ENCODE measurements at places on chromosomes 11 and 22.
A peak's percentile ranks its signal among the peaks of the same experiment; 100 is the strongest.

GRCh38 chr11:11016068-11016467 is 158.2 kb upstream of the ZBED5 start:
- DNase-seq: no peak

GRCh38 chr22:48694296-48694883 is 1133.3 kb downstream of the BRD1 start:
- no peak for DNase-seq

GRCh38 chr11:44754876-44755555 is 28.3 kb downstream of the TSPAN18 start:
- DNase-seq: no peak

- no peak for DNase-seq
Measured at GRCh38 chr11:70888061-70888460, 364.3 kb downstream of the SHANK2 start.

GRCh38 chr22:50302041-50302541 is 5.4 kb downstream of the PLXNB2 start:
- DNase-seq: no peak

GRCh38 chr11:130037881-130038585 is 31.7 kb upstream of the APLP2 start:
- no peak for DNase-seq

DNA sequence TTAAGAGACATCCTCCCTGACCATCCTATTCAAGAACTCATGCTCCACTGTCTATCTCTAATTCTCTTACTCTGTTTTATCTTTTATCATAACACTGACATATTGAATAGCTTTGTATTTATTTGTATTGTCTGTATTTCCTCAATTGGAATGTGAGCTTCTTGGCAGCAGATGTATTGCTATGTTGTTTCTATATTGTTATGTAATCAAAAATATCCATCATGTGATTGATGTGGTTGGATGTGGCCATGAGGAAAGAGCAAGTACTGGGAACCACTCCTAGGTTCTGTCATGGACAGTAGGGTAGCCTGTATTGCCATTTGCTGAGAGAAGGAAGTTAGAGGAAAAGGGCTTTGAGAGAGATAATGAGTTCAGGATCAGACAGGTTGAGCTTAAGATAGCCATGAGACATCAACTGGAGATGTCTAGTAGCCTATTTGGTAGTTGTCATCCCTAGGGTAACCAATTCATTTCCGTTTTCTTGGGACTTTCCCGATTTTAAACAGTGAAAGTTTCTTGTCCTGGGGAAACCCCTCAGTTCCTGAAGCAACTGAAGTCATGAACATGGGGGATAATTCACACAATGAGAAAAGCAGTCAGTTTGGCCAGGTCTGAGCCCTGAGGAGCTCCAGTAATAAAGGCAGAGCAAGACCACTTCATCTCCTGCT is 404.5 kb downstream of the INSC start:
- no peak for DNase-seq

DNA sequence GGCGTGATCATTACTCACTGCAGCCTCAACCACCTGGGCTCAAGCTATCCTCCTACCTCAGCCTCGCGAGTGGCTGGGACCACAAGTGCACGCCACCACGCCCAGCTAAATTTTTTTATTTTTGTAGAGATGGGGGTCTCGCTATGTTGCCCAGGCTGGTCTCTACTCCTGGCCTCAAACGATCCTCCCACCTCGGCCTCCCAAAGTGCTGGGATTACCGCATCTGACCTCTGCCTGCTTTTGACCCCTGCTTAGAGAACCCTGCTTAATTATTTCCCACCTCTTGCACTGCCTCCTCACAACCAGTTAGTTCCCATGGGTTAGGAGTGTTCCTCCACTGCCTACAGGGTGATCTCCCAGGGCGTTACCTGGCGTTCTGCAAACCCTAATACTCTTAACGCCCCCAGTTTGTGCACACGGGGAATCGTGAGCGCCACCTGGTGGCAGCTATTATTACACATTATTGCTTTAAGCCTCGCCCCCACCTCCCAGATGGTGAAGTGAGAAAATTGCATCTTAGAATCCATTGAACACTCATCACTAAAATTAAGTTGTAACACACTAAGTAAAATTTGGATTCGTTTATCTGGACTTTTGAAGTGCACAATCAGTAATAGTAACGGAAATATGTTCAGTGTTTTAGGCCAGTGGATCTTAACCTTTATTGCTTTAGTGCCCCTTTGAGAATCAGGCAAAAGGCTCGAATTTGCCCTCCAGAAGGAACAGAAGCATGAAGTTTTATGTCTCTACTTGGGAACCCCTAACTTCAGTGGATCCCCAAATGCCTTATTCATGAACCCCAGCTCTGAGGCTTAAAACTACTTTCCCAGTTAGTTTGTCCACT is 61.4 kb upstream of the ASPHD2 start:
- peak; percentile 75 for DNase-seq

- no peak for DNase-seq
Measured at GRCh38 chr22:44549701-44550100, 51.7 kb upstream of the RTL6 start.

GRCh38 chr11:80146232-80146631 is 705.4 kb upstream of the TENM4 start:
- DNase-seq: no peak

DNA sequence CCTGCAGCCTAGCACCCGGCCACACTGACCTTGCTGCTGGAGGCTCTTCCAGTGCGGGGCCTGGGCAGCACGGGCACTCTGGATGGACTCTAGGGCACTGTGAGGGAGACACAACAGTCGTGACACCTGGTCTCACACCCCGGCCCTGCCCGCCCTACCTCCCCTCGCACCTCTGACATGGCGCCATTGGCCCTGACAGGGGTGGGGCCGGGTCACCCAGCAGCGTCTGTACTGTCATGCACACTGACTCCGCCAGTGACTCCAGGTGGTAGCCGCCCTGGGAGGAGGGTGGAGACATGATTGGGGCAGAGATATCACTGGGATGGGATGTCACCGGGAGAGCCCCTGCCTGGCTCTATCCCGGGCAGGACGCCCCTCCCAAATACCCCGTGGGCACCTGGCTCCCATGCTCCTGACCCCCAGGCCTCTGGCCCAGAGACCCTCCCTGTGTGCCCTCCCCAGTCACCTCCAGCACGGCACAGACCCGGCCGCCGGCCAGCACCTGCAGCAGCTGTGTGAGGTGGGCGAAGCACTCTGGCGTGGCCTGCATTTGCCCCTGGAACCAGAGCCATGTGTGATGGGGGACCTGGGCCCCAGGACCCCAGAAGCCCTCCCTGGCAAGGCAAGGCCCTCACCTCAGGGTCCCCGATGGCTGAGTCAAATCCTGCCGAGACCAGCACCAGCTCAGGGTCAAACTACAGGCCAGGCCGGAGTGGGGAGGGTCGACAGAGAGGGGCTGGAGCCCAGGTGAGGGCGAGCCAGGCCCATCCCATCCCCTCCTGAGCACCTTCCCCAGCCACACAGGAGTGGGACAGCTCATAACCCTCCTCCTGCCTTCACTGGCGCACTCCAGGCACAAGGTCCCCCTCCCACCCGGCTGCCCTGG is 2.6 kb downstream of the HDAC10 start:
- DNase-seq: no peak

GRCh38 chr11:68792400-68792966 is 41.2 kb upstream of the TESMIN start:
- no peak for DNase-seq

DNA sequence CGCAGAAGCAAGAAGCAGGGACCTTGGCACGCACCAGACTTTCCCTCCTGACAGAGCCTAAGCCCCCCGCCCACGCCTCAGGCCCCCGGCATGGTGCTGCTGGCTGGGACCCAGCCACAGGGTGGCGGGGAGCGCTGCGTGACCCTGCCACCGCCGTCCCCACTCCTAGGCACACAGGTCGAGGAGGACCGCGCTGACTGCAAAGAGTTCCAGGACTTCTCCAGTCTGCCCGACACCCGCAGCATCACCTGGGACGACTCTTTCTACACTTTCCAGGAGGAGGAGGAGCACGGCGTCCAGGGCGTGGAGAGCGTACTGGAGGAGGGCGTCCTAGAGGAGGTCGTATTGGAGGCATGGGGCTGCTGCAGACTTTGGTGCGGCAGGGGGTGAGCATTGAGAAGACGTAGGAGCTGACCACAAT is 103.7 kb downstream of the TRIM51G start:
- DNase-seq: no peak

- no peak for DNase-seq
Measured at GRCh38 chr11:30002157-30002785, 14.6 kb downstream of the KCNA4 start.

DNA sequence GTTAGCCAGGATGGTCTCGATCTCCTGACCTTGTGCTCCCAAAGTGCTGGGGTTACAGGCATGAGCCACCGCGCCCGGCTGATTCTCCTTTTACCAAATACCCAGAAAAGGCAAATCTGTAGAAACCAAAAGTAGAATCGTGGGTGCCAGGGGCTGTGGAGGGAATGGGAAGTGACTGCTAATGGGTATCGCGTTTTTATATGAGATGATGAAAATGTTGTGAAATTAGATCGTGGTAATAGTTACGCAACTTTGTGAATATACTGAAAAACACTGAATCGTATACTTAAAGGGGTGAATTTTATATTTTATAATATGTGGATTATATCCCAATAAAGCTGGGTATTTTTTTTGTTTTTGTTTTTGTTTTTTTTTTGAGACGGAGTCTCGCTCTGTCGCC is 48.2 kb upstream of the CREB3L1 start:
- no peak for DNase-seq

DNA sequence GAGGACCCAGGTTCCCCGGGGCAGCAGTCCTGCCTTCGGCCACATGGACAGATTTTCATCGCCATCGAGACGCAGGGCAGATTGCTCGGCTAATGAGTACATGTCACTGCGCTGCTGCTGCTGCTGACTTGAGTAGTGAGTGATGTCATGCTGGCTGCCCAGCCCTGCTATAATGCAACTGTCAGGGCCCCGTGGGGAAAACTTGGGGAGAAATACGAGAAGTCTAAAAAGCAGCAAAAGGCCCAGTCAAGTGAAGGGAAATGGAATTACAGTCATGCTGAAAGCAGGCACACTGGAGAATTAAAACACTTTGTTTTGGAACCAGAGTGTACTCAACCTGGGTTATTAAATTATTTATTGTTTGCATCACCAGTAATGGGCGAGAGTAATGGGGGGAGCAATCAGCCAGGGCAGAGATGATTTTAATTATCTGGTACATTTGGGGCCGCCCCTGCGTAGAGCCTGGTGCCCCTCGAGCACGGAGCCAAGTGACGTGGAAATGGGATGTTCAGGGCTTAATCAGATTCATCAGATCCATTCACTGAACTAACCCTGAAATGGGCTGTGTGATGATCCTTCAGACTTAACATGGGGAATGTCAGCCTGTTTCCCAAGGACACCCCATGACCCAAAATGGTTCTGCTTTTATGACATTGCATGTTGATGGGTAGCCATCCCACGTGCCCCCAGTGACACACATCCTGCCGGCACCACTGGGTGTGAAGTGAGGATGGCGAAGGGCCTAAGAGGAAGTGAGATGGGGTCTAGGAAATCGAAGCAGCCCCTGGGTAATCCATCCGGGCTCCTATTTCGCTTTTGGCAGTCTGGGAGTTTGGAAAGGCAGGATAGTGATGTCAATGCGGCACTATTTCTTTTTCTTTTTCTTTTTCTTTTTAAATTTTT is 241.6 kb upstream of the CADM1 start:
- DNase-seq: no peak

GRCh38 chr11:96109331-96110030 is 185.6 kb upstream of the MTMR2 start:
- no peak for DNase-seq

GRCh38 chr11:73578592-73579185 is 19.2 kb downstream of the FAM168A start:
- DNase-seq: peak; percentile 6

DNA sequence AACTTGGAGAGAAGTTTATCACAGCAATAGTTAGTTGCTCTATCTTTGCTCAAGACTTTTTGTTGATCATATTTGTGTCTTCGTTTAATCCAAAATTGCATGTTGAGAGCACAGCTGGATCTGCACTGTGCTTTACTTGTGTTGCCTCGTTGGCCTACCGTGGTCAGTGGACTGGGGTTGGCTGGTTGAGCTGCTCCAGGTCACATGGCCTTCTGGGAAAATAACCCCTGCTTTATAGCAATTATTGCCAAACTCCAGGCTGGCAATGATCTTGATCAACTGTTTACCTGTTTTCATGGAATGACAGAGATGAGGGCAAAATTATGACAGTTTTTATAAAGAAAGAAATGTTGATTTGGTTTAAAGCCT is 5.7 kb upstream of the PLET1 start:
- no peak for DNase-seq

GRCh38 chr11:2348986-2349385 is 28.1 kb upstream of the CD81 start:
- no peak for DNase-seq

GRCh38 chr11:129364143-129364654 is 11.4 kb upstream of the BARX2 start:
- peak; percentile 86 for DNase-seq

DNA sequence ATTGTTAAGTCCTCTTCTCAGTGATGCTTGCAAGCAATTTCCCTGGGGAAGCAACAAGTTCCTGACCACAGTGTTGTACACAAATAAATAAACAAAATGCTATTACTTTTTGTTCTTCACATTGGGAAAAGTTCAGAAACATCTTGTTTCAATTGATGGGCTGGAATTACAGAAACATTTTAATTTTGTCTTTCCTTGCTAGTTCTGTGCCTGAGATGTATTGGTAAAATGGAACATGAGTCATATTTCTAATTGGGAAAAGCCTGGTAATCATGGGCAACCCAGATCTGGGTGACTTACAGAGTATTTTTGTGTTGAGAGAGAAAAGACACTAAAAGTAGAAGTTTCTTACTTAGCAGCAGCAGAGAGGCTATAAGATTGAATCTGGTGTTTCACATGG is 576 bp upstream of the BLID start:
- no peak for DNase-seq

DNA sequence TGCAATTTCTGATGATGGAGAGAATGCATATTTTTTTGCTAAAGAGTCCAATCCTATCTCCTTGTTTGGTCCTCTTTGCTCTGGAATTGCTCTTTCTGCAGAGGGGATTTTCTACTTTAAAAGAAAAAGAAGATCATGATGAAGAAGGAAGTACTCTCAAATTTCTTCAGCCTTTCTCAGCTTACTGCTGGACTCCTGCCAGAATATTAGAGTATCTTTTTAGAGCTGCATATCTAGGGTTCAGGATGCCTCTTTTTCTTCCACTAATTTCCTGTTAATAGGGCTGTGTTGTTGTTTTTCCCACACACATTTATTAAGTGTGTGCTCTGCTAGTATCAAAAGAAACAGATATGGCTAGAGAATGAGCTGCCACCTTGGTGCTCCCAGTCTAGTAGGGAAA is 18.2 kb downstream of the UBASH3B start:
- no peak for DNase-seq

GRCh38 chr11:294780-295179 is 4.5 kb downstream of the IFITM5 start:
- DNase-seq: no peak

Measured in stimulated activated CD4-positive, alpha-beta T cell treated with anti-CD3 and anti-CD28 coated beads, Interleukin-15, amount 100 ng/mL, for 24 hours (primary cell).